ENCODE measurements at places on chromosomes 6 and 20. TPM values are rescaled to one million over a fixed set of nuclear protein-coding genes. Genes with fewer than 3 reads are reported as not detected.

The GNAS-AS1 gene
- total RNA-seq, result 0.83 TPM

The KHDC1 gene
- 1.7 TPM for total RNA-seq

The NDUFAF5 gene
- 22.8 TPM for total RNA-seq

The POPDC3 gene
- total RNA-seq, result 25.8 TPM

The STMN3 gene
- 20.3 TPM for total RNA-seq

DNA sequence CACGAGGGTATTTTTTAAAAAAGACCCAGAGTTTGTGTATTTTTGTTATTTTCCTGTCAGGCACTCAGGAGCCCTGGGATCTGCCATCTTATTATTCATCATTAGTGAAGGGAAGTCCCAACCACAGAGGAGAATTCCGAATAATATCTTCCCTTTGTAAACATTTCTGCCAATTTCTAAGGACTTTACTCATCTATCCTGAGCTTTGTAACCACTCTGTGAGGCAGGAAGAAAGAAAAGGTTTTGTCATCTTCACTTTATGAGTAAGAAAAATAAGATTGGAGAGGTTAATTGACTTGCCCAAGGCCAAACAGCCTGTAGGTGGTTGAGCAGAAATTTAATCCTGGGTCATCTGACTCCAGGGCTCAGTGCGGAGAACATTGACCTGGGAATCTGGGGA is 23.0 kb upstream of the IYD start:
- no peaks in the 10 kb centered on the region for H3K4me1 ChIP-seq
- H3K27me3 ChIP-seq, result no peaks in the 10 kb centered on the region
- no peak overlapping the region for H3K27ac ChIP-seq
- no peak overlapping the region for H3K4me3 ChIP-seq

GRCh38 chr6:89438248-89438647 is 5.3 kb downstream of the ANKRD6 start:
- DNase-seq, result no peak
- no peak overlapping the region for H3K4me3 ChIP-seq
- H3K36me3 ChIP-seq, result no peaks in the 10 kb centered on the region
- no peaks in the 10 kb centered on the region for H3K4me1 ChIP-seq
- H3K27ac ChIP-seq, result no peak overlapping the region
- peaks cover 16% of the 10 kb centered on the region for H3K27me3 ChIP-seq

DNA sequence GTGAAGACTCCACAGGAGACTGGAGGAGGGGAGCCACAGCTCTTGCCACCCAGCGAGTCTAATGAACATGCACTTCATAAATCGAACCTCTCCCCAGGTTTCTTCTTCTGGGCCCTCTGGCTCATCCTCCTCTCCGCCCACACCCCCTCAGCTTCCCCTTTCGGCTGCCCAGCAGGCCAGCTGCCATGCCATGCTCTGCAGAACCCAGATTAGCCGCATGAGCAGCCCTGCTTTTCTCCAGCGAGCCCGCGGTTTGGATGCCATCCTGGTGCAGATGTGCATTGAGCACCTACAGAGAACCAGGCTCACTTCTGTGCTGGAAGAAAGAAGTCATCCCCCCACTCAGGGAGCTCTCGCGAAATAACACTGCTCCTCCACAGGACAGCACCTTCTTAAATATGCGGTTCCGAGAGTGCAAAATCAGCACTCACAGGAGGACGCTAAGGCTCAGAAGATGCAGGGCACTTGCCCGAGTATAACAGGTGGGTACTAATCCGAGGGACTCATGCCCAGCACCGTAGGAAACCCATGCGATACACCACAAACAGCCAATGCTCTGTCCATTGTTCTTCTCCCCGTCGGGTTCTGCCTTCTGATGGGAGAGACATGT is 143.0 kb upstream of the THBS2 start:
- DNase-seq, result no peak
- H3K4me1 ChIP-seq, result no peaks in the 10 kb centered on the region
- H3K36me3 ChIP-seq, result no peaks in the 10 kb centered on the region

DNA sequence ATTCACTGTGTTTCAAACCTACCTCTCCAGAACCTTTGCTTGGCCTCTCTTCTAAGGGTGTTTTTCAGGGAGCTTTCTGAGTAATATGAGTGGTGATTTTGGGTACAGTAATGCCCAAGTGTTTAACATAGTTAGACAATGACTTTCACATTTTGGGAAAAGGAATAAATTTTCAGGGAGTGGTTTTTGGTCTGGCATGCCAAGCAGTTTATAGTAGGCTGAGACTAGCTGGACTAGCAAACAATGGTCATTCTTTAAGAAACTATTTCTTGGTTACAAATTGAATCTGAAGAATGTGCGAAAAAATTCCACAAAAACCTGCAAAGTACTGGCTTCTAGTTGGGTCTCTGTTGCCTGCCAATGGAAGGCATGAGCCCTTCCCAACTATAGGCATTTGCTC is 15.4 kb downstream of the FNDC1 start:
- H3K36me3 ChIP-seq, result no peaks in the 10 kb centered on the region
- H3K27ac ChIP-seq, result no peak overlapping the region
- H3K4me1 ChIP-seq, result no peaks in the 10 kb centered on the region
- no peak for DNase-seq
- no peak overlapping the region for H3K4me3 ChIP-seq

GRCh38 chr6:166463359-166464067 is 80.8 kb upstream of the MPC1 start:
- peaks cover 45% of the 10 kb centered on the region for H3K36me3 ChIP-seq
- H3K27me3 ChIP-seq, result no peaks in the 10 kb centered on the region
- H3K4me3 ChIP-seq, result no peak overlapping the region

- DNase-seq, result peak; percentile 92
- H3K27me3 ChIP-seq, result no peaks in the 10 kb centered on the region
- no peak overlapping the region for H3K27ac ChIP-seq
- peaks cover 15% of the 10 kb centered on the region for H3K4me1 ChIP-seq
- peak overlapping the region; percentile 24 for H3K4me3 ChIP-seq
- peaks cover 31% of the 10 kb centered on the region for H3K36me3 ChIP-seq
These were observed 6.3 kb downstream of the TNFAIP3 start for GRCh38 chr6:137873273-137873762.

GRCh38 chr6:113178349-113178748 is 678.8 kb upstream of the MARCKS start:
- H3K36me3 ChIP-seq, result no peaks in the 10 kb centered on the region
- H3K27ac ChIP-seq, result no peak overlapping the region
- H3K4me3 ChIP-seq, result no peak overlapping the region
- DNase-seq, result peak; percentile 56
- H3K27me3 ChIP-seq, result no peaks in the 10 kb centered on the region

GRCh38 chr6:116354236-116354635 is 16.5 kb upstream of the DSE start:
- no peaks in the 10 kb centered on the region for H3K36me3 ChIP-seq
- H3K27me3 ChIP-seq, result no peaks in the 10 kb centered on the region
- DNase-seq, result no peak
- no peak overlapping the region for H3K27ac ChIP-seq
- peaks cover 7% of the 10 kb centered on the region for H3K4me1 ChIP-seq

GRCh38 chr20:8449123-8449522 is 317.1 kb downstream of the PLCB1 start:
- peak; percentile 28 for DNase-seq
- H3K4me1 ChIP-seq, result peaks cover 1% of the 10 kb centered on the region
- H3K27me3 ChIP-seq, result no peaks in the 10 kb centered on the region
- H3K4me3 ChIP-seq, result no peak overlapping the region
- H3K36me3 ChIP-seq, result no peaks in the 10 kb centered on the region

Data from IMR-90 (cell line).